ENCODE measurements at places on chromosomes 4 and X.

DNA sequence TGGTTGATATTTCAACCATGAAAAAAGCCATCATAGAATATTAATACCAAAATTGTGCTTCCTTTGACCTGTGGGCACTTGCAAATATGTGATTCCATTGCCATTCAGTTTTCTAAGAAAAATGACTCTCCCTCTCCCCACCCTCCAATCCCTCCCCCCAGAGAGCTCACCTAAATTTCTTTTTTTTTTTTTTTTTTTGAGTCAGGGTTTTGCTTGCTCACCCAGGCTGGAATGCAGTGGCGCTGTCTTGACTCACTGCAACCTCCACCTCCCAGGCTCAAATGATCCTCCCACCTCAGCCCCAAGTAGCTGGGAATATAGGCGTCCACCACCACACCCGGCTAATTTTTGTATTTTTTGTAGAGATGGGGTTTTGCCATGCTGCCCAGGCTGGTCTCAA lies 47.0 kb downstream of the SNX25 start:
- DNase-seq: no peak

- no peak for DNase-seq
Observed at GRCh38 chr4:181793096-181793495, 450.1 kb upstream of the TENM3 start.

GRCh38 chr4:161320377-161320776 lies 843.4 kb downstream of the FSTL5 start:
- DNase-seq: peak; percentile 17

DNA sequence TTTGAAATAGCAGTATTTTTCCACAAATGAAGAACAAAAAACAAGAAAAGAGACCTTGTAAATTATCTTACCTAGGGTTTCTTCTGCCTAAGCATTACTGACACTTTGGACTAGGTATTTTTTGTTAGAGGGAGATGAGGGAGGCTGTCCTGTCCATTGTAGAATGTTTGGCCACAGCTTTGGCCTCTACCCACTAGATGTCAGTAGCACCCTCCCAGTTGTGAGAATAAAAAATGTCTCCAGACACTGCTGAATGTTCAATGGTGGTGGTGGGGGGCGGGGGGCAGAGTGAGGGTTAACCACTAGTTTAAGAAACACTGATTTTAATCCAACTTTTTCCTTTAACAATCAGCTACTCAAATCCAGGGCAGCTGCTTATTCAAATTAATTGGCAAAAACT lies 25.8 kb downstream of the OTUD4 start:
- no peak for DNase-seq

DNA sequence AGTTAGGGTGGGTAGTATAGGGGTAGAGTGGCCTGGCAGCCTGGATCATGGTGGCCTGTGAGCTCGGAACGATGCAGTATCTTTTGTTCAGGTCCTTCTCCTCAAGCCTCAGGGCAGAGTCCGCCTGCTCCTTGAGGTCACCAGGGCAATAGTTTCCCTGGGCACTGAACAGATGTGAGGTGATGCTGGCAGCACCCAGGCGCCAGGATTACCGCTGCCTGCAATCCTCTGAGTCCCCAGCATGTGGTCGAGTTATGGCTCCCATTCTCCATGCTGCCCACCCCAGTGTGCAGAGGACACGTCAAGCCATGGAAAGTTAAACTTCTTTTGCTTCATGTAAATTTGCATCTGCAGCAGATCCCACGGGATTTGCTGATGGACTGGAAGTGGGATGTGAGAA lies 38.7 kb downstream of the NEIL3 start:
- no peak for DNase-seq

GRCh38 chrX:100642290-100642689 lies 1.7 kb upstream of the SRPX2 start:
- no peak for DNase-seq

DNA sequence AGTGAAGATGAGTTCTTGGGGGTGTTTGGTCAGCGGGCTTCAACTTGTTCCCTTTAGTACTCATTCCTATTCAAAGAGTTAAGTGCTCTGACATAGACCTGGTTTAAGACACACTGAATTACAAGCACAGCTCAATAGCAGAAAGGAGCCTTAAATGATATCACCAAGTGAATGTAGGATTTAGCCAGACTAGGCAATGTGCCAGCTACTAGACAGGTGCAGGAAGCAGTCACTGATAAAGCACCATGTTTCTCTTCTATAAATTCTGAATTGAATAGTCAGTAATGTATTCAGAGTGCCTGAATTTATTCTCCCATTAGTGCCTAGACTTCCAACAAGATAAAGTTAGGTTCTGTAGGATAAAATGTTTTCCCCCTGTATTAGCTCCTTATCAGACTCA lies 63.6 kb downstream of the ASB9 start:
- DNase-seq: no peak

- DNase-seq: no peak
Observed at GRCh38 chr4:104206784-104207183, 287.9 kb downstream of the CXXC4 start.

DNA sequence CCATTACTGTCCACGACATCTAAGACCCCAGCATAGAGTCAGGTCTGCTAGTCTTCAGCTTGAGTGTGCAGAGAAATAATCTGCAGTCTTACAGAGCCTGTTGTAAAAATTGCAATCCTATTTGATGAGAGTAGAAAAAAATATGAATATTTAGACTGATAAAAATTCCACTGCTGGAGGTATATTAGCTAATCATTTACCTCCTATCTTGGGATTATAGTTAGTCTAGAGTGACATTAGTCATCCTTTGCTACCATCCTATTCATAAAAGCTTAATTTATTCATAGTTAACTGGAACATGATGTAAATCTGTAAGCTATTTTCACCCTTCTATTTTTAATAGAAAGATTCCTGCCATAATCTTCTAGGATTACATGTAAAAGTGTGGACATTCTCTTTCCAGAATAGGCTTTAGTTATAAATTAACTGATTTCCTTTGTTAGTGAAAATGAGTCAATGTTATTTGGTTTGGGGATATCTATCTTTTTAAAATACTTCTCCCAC lies 26.7 kb downstream of the C4orf54 start:
- DNase-seq: no peak

GRCh38 chr4:153585026-153585425 lies 99.1 kb upstream of the TLR2 start:
- no peak for DNase-seq

GRCh38 chr4:185036842-185037241 lies 18.6 kb downstream of the HELT start:
- no peak for DNase-seq
